ENCODE measurements at places on chromosomes 6 and 20.

DNA sequence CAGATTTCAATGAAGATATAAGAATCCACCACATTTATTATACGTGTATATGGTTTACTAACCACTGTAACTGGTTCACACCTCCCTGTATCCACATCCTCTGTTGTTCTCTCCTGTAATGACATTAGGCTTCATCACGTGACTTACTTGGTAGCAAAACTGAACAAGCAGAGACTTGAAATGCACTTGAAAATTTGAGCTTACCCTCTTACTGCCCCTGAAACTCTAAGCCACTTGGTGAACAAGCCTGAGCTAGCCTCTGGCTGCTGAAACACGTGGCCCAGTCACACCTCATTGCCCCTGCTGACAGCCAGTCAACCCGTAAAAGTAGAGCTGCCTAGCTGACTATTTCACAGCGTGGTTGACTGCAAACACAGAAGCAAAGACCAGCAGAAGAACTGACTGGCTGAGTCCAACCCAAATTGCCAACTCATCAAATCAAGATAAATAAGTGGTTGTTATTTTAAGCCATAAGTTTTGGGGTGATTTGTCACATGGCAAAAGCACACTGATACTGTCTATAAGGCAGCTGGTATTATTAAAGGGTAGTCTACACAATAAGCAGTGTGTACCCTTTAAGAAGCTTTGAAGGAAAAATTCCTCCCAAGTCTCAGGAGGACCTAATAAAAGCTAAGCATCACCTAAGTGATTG, 109.0 kb downstream of the RALGAPA2 start:
- no peaks in the 10 kb centered on the region for H3K27me3 ChIP-seq
- H3K4me3 ChIP-seq: no peak overlapping the region
- no peak overlapping the region for H3K27ac ChIP-seq
- H3K36me3 ChIP-seq: no peaks in the 10 kb centered on the region
- no peak for DNase-seq

GRCh38 chr20:23197836-23198235, 111.7 kb upstream of the CD93 start:
- no peaks in the 10 kb centered on the region for H3K36me3 ChIP-seq
- no peak for DNase-seq
- H3K4me1 ChIP-seq: no peaks in the 10 kb centered on the region

DNA sequence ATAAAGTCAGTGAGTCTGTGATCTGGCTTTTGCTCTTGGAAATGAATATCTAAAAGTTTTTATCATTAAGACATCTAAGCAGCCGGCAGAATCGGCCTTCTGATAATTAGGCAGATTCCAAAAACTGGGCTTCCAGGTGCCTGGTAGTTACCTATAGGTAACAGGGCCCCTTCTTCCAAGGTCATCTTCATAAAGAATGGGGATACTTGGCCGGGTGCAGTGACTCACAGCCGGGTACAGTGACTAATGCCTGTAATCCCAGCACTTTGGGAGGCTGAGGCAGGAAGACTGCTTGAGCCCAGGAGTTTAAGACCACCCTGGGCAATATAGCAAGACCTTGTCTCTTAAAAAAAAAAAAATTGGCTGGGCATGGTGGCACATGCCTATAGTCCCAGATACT, 12.9 kb upstream of the RBL1 start:
- H3K27ac ChIP-seq: no peak overlapping the region
- no peak overlapping the region for H3K4me3 ChIP-seq
- H3K4me1 ChIP-seq: no peaks in the 10 kb centered on the region
- no peaks in the 10 kb centered on the region for H3K36me3 ChIP-seq
- DNase-seq: no peak

GRCh38 chr6:54072635-54073313, 38.5 kb upstream of the MLIP start:
- H3K27ac ChIP-seq: no peak overlapping the region
- no peaks in the 10 kb centered on the region for H3K27me3 ChIP-seq

GRCh38 chr20:64161356-64162238, 2.7 kb upstream of the MYT1 start:
- H3K27me3 ChIP-seq: peaks cover 88% of the 10 kb centered on the region
- H3K4me1 ChIP-seq: no peaks in the 10 kb centered on the region
- DNase-seq: no peak
- H3K27ac ChIP-seq: no peak overlapping the region

- H3K27me3 ChIP-seq: no peaks in the 10 kb centered on the region
- H3K4me3 ChIP-seq: peak overlapping the region; percentile 91
- no peak for DNase-seq
These were observed 1.4 kb downstream of the SMAP1 start for GRCh38 chr6:70669133-70669532.
